ENCODE measurements at places on chromosomes 3 and 15.

DNA sequence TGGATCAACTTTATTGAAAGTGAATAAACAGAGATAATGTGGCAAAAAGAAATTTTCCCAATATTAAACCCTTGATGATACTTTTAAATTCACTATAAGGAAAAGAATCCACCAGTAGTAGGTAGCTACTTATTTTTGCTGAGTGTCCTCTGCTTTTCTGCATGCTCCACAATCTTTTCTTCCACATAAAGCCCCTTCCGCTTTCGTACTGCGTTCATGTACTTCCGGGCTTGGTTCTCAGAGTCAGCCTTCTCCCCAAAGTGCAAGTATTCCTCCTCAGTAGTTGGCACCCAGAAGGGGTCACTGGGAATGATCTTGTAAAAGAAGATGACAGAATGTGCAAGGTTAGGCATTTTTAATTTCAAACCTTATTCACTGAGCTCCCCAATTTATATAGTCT lies 84.4 kb upstream of the MEX3B start:
- no peak for DNase-seq

DNA sequence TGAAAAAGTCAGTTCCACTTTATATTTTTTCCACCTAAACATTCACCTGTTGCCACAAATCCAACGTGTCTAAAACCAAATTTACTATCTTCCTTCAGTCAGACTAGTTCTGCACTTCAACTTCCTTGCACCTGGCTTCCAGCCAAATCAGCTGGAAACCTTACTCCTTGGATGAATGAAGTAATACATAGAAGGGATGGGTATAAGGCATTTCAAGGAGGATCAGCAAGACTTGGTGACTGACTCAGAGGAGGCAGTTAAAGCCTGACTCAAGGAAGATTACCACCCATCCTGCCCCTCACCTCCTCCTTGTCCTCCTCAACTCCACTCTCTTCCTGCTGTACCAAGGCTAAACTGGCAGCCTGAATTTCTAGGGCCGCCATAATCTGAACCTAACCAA lies 37.1 kb downstream of the QTRT2 start:
- no peak for DNase-seq

DNA sequence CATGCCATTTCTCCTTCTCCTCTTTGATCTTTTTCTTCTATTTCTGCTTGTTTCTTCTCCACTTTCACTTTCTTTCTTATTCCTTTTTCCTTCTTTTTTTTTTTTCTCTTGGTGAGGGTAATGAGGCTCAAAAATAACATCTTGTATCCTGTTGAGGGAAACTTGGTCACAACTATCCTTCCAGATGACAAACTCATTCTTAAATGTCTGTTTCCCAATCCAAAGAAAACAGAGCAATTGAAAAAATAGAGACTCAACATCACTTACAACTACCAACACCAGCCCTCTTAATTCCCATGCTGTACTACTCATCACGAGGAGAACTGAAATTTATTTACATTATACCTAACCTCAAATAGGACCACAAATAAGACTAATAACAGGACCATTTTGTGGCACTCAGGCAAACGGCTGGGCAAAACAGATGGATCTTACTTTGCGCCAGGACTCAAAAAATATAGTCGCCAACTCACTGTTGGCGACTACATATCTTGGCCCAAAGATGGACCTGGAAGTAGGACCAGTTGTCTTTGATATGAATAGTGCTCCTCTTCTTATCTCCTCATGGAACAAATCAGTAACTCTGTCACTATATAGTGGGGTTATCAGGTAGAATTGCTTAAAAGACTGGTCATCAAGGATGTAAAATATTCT lies 343.9 kb downstream of the ZBTB20 start:
- DNase-seq, result no peak

- DNase-seq, result no peak
These were observed 37.7 kb upstream of the PRR20G start for GRCh38 chr3:127325629-127325961.

DNA sequence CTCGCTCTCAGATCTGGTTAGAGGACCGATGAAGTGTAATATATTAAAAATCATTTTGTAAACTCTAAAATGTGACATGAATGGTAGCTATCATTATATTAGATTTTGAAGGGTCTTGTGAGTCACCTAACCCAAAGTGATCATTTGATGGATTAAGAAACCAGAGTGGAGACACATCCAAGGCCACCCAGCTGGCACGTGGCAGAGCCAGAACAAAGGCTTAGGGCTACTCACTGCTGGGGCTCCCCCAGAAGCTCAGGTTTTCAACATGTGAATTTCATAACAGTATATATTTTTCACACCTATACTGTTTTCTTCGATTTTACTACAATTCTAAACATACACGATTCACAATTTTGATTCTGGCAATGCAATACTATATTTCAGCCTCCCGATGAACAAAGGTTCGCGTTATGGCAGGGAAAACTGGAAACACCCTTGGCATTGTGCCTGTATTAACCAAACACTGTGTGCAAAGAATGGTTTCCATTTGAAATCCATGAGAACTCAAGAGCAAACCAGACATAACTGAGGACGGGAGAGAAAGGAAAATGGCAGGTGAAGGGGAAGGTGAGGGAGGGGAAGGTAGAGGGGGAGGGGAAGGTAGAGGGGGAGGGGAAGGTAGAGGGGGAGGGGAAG lies 88.9 kb downstream of the ADAMTS17 start:
- no peak for DNase-seq

DNA sequence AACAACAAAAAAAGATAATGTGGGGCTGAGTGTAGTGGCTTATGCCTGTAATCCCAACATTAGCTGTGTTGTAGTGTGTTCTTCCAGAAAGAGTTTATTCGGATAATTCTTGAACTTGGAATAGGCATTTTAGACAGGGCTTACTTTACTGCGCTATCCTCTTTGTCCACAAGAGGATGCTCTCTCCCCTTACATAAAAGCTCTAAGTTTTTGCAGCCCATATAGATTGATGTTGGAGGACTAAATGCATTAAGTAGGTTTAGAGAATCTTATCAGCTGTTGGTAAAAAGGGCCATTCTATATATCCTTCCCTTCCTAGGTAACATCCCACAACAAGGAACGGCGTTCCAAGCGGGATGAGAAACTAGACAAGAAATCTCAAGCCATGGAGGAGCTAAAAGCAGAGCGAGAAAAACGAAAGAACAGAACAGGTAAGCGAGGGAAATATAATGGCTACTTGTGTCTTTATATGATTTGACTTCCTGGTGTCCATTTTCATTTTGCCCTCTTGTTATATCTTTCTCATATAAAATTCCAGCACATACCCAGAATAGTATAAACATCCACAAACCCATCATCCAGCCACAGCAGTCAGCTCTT lies 27.8 kb upstream of the ITPKA start:
- peak; percentile 4 for DNase-seq

DNA sequence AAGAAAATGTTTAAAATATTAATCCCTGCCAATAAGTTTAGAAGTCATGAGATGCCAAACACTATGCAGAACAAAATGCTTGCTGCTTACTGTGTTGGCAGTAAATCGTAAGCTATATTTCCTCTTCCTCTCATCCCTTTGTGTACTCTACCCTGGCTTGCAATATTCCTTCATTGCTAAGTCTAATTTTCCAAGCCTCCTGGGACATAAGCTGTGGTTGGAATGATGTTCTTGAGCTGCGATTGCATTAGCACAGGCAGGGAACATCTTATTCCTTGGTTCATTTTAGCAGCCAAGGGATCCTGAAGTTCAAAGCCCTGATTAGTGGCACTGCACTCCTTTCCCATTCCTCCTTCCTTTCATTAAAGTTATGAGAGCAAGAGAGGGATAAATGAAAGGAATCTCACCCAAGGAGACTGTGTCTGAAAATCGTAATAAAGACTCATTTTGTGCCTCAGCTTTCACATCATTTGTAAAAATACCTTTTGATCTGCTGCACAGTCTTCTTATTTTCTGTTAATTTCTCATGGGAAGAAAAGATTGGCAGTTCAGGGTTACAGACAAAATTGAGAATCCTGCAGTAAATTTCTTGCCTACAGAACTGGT lies 535.2 kb downstream of the OCA2 start:
- DNase-seq, result no peak

GRCh38 chr3:43874290-43874689 lies 183.6 kb downstream of the ABHD5 start:
- DNase-seq, result no peak

- DNase-seq, result no peak
These were observed 154.7 kb downstream of the ATP10A start for GRCh38 chr15:25708391-25708790.

DNA sequence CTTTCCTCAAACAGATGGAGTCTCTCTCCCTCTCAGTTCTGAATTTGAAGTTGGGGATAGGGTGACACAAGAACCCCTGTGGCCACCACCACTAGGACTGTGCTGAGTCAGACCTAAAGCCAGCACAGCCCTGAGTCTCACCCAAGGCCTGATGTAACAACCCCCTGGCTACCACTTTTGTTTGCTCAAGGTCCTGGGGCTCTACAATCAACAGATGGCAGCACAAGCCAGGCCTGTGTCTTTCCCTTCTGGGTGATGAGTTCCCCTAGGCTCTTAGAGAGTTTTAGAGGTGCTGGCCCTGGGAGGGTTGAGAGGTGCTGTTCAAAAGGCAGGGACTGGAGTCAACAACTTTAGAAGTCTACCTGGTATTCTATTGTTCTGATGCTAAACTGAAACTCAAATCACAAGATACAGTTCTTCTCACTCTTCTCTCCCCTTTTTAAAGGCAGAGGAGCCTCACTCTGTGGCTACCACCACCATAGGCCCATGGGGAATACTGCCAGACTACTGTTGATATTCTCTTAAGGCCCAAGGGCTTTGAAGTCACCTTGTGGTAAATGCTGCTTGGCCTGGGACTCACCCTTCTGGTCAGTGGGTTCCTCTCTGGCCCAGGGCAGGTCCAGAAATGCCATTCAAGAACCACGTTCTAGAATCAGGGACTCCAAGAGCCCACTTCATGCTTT lies 6.5 kb downstream of the OR5K4 start:
- DNase-seq, result no peak

DNA sequence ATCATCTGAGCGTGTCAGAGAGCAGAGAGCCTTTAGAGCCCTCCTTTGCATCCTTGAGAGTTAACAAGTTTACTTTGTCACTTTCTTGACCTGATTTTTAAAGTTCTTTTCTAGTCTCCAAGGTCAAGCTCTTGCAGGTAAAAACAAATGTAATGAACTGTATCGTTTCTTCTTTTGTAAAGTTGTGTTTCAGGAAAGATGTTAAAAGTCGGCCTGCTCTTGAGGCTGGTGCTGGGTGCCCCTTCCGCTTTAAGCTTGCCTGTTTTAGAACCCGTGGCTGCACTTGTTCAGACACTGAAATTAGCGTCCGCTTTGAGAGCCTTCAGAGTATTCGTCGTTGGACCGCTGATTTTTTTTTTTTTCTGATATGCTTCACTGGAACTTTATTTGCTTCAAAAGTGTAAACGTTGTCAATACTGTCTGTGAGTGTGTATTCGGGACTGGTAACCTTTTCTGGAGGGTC lies 52.6 kb upstream of the ULK4 start:
- DNase-seq, result peak; percentile 45

DNA sequence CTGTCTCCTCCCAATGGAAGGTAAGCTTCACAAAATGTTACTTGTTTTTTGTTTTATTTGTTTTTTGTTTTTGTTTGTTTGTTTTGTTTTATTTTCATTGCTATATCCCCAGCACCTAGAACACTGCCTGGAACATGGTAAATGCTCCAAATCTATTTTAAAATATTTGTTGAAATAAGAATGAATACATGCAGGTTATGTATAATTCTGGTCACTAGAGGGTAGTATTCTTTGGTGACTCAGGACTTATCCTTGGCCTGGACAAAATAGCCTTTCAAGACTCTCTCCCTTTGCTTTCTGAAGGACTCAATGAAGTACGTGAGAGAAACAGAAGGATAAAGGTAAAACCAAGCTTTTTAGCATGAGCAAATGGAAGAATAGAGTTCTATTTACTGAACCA lies 46.9 kb upstream of the PPP2R3A start:
- no peak for DNase-seq

DNA sequence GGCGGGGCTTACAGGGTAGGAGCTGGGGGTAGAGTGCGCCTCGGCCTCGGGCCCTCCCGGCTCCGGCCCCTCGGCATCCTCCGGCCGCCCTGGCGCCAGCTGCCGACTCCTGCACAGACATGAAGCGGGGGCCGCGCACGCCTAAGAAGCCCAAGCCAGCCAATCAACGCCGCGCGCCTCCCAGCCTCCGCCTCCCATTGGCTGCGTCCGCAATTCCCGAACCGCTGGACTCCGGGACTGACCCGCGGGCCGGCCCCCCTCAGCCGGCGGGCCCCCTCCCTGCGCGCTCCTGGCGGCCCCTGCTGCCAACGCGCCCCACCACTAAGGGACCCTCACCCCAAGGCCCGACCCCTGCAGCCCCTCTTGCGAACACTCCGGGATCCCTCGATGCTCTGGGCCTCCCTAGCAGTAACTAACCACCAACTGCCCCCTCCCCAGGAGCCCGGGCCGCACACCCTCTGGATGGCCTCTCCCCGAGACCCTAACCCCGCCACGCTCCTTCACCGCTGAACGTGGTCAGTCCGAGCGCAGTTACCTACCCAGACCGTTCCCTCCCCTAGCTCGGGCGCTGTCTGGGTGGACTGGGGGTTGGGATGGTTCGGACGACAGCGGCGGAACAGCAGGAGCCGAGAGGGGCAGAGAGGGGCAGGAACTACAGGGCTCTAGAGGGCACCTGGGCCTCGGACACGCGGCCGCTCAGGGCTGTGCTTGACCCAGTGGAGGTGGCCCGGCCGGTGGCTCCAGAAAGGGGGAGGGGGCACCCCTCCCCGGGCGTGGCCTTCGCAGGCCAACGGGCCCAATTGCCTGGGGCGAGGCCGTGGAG lies 5.0 kb downstream of the GATA2 start:
- DNase-seq, result peak; percentile 50
